A549 treated with Hydrocortisone at 1 μM for 4 hours (cell line): ENCODE measurements at places on chromosomes 7 and 10. TPM values are rescaled to one million over a fixed set of nuclear protein-coding genes. Genes with fewer than 3 reads are reported as not detected.

ANXA8 gene
- 28.3 to 41.4 TPM (median 35.1 TPM) in 5 replicates for total RNA-seq

OIT3 gene
- 0.07 TPM in 2 of 5 replicates, not detected in the others for total RNA-seq

ANKRD30A gene
- total RNA-seq = 0.36 to 0.99 TPM (median 0.86 TPM) in 5 replicates

PPP1R17 gene
- not detected in 5 replicates for total RNA-seq

H2BK1 gene
- total RNA-seq = not detected in 5 replicates

TEX47 gene
- total RNA-seq = not detected in 5 replicates

CTAGE6 gene
- 0.05 TPM in 1 of 5 replicates, not detected in the others for total RNA-seq

SFR1 gene
- total RNA-seq = 13.4 to 18.3 TPM (median 14.7 TPM) in 5 replicates

ITGB1 gene
- total RNA-seq = 706 to 1,312 TPM (median 926 TPM) in 5 replicates

CRYGN gene
- not detected in 5 replicates for total RNA-seq

RARRES2 gene
- not detected in 5 replicates for total RNA-seq

DPY19L1 gene
- 35.5 to 47.0 TPM (median 41.8 TPM) in 5 replicates for total RNA-seq

LAMB4 gene
- 0.10 to 0.47 TPM (median 0.15 TPM) in 5 replicates for total RNA-seq

DPYSL4 gene
- 16.8 to 20.1 TPM (median 19.7 TPM) in 5 replicates for total RNA-seq
